ENCODE measurements at places on chromosomes 1 and 21.

DNA sequence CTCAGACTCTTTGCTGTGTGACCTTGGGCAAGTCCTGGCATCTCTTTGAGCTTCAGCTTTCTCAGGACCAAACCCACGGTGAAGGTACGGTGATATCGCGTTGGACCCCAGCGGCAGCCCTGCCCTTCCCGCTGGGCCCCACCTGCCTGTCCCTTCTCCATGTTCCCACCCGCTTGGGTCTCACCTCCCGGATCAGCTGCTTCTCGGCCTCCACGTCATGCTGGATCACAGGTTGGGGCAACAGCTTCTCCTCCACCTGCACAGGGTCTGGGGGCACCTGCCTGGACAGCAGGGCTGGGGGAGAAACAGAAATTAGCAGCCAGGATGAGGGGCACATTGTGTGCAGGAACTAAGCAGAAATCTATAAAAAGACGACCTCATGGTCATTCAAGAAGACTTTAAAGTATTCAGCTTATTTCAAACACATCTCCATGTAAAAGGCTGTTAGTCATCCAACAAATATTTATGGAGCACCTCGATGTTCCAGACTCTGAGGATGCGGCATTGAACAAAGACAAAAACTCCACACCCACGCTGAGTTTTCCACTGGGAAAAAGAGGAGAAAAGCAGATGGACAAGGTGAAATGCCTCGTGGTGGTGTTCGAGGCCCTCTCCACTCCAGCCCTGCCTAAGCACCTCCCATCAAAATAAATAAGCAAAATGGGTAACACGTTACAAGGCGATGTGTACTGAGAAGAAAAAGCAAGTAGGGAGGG lies 19.5 kb downstream of the KIF17 start:
- no peak for DNase-seq

DNA sequence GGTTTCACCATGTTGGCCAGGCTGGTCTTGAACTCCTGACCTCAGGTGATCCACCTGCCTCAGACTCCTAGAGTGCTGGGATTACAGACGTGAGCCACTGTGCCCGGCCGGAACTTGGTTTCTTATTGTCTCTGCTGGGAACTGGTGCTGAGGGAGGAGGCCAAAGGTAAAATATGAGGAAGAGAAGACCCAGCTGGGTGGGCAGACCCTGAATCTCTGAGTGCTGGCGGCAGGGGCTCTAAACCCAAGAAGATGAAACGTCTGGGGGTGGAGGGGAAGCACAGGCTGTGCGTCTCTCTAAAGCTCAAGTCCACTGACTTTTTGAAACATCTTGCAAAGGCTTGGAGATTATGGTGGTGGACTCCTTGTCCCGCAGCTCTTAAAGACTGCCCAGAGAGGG lies 82.0 kb upstream of the TLR5 start:
- no peak for DNase-seq

DNA sequence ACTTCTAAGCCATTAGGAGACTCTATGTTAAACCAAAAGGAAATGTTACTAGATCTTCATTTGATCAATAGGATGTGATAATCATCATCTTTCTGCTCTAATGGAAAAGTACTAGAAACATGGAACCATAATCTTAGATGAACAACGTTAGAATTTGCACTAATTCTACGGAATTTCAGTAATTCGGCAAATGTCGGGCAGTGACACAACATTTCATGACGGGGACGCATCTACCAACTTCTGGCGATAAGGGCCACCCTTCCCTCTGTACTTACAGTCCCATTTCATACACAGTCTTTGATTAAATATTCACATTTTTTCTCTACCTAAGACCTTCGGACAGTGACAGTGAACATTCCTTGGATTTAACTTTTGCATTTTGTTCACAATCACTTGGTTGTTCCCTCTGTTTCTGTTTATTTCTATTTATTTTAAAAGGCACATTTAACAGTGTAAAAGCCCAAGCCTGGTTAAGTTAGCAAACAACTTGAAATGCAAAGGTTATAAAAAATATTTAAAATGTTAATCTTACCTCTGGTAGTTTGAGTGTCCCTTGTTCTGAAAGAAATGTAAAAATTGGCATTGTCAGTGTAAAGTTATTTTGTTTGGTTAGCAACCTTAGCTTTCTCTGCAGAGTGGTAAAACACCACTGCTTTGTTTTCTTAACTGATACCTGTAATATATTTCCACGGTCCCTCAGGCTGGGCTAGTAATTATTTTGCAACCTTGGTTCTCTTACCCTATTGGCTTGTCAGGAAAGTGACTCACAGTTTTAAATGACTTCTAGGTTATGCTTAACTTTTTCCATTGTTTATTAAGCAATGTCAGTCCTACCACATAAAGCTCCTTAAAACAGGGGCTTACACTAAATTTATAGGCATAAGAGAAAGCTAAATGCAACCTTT lies 276.9 kb downstream of the VAV3 start:
- DNase-seq: no peak

- DNase-seq: no peak
These were observed 364.3 kb upstream of the PTBP2 start for GRCh38 chr1:96357141-96357765.

- no peak for DNase-seq
These were observed 40.6 kb upstream of the MAP10 start for GRCh38 chr1:232764458-232765251.

DNA sequence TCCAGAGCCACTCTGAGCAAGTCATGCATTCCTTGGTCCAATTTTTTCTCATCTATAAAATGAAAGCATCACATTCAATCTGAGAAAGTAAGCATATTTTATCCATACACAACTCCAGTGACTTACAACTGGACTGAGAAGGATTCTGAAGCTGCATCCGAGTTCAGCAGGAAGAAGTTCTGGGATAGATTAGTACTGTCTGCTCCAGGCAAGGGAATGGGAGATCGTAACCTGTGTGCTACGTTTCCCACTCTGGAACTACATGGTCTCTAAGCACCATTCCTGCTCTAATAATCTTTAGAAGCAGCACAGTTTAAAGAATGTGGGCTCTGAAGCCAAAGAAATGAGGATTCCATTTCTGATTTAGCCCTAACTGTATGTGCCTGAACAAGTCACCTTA lies 79.4 kb downstream of the LACTBL1 start:
- DNase-seq: no peak

DNA sequence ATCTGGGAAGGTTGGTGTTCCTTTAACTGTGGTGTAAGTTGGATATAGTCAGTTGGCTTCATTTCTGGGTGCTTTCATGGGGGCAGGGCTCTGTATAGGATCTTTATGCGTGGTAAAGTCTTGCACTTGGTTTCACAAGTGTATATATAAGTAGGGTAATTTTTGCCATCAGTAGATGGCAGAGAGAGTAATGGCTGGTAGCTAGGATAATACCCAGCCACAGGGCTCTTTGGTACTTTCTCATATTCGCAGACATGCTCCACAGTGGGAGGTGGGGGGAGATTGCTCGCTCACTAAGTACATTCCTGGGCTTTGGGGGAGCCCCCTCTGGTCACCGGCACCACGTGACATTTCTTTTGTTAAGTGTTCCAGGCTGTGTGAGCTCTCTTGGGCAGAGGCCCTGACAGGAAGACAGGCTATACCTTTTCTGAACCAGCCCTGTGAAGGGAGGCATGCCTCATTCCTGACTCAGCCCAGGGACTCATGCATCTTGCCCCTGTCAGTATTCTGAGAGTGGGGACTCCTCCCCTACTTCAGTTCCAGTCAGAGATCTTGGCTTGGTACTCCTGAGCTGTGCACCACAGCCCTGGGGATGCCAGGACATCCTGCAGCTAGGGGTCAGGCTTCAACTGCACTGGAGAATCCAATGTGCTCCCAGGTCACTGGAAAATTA lies 37.6 kb downstream of the FCRL2 start:
- DNase-seq: no peak

GRCh38 chr1:13749543-13750341 lies 49.8 kb downstream of the PRDM2 start:
- no peak for DNase-seq

GRCh38 chr1:238664139-238664538 lies 722.2 kb upstream of the CHRM3 start:
- no peak for DNase-seq

DNA sequence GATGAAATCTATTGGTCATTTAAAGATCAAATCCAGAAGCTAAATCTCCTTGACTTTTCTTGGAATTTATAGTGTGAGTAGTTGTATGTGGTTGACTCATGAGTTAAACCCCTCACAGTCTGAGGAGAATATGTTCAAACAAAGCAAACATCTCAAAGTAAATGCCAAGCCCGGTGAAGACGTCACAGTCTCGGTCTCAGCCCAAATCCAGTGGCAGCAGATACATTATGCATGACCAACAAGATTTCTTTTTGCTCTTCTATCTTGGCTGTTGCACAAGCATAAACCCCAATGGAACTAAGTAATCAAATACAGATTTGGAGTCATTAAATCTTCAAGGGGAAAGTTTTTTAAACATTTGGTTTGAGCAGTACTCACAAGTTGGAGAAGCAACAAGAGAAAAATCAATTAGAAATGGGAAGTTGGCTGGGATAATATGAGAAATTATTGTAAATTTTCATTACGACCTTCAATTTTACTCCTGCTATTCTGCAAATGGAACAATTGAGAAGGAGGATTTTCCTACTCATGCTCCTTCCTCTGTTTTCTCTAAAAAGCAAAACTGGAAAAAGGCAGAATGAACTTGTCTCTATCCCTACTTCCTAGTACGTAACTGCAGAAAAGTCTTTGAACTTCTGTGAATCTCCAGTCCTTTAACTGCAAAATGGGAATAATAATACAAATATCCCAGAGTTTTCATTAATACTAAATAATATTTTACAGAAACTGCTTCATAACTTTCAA lies 575.8 kb downstream of the NUF2 start:
- DNase-seq: no peak

GRCh38 chr1:204605791-204606190 lies 79.7 kb downstream of the LRRN2 start:
- no peak for DNase-seq

- DNase-seq: no peak
These were observed 283.8 kb downstream of the MRPL39 start for GRCh38 chr21:25323356-25323949.

DNA sequence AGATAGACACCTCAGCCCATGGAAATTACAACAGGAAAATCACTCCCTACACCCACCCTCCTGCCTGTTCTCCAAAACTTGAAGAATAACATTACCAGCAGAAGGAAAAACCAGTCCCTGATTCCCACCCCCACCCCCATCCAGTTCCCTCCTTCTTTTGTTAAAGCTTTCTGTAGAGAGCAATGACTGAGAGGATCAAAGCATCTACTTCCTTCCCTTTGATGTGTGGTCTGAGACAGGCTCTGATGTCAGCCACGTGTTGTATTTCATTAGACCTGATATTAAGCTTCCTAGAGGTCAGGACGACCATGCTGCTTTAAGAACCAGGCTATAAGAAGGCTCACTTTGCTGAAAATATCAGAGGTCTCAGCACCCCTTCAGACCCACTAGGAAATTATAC lies 73.9 kb upstream of the HAO2 start:
- DNase-seq: no peak

DNA sequence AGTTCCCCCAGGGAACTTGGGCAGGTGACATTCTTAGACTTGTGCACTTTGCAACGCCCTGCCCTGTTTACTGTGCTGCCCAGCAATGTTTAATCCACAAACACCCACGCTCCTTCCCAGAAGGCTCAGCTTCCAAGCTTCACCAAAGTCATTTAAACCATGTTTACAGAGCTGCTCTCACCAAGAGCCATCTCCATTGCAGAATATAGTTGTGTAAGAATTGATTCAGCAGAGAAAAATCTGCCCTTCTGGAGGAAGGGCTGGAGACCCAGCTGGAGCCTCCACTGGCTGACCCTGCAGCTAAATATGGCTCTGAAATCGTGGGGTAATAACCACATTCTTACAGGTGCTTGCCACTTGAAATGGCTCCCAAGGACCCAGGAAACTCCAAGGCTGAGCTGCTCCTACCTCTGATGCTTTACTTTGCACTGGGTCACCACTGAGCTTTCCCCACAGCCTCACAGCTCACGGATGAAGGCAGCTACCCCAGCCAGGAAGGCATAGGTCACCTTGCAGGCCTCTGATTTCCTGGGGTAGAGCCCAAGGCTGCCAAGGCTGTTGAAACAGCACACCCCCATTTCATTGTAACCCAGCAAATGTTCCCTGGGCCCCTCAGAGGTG lies 8.7 kb downstream of the CAPN2 start:
- no peak for DNase-seq

GRCh38 chr1:14738235-14738634 lies 139.8 kb downstream of the KAZN start:
- DNase-seq: no peak

DNA sequence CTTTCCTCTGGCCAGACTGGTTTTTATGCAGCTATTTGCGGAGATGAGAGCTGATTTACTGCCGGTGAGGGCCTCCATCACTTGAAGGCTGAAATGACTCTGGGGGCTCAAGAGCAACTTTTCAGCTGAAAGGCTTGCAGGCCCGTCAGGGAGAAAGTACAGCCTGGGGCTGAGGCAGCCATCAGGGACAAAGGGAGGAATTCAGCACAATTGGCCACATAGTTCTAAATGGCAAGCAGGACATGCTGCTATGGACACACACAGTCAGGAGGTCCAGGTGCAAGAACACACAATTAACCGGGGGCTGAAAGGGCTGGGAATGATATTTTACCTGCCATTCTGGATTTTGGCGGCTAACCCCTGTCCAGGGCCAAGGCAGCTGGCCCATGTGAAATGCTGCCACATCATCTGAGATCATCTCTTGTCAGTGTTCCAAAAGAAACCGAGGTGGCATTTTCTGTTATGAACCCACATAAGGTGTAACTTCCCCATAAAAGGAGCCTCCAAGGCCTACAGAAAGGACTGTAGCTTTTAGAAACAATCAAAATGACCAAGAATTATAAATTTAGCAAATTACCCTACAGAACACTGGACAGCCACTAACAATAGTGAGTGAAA lies 58.2 kb downstream of the LMX1A start:
- DNase-seq: no peak

DNA sequence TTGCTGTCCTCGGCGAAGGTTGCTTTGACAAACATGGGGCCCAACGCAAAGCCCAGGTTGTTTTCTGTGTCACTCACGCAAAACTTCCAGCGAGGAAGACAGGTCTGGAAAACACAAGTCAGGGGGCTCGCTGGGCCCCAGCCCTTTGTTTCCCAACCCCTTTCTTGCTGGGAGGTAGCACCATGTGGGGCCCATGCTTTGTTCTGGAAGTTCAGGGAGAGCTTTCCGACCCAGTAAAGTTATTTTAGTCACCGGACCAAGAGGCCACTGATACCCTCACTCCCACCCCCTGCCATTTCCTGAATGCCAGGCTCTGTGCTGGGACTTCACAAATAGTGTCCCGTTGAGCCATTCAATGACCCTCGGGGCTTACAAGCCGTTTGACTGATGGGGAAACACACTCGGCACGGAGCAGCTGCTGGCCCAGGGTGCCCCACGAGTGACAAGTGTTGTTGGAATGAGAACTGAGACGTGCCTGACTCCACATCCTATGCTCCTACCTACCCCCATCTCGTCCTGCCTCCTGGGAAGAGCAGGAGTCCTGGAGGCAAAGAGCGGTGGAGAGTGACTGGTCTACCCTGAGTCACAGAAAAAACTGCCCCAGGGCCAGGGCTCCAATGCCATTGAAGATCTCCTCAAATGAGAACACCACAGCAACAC lies 52.0 kb downstream of the ECE1 start:
- DNase-seq: no peak
